Activated naive CD4-positive, alpha-beta T cell treated with Interleukin-2 at 50 U/mL for 16 hours (primary cell): ENCODE measurements at places on chromosomes 2 and 18.

GRCh38 chr2:225100856-225101294 is 58.6 kb upstream of the DOCK10 start:
- DNase-seq, result no peak

GRCh38 chr2:15725101-15725781 is 133.6 kb downstream of the DDX1 start:
- DNase-seq, result no peak

DNA sequence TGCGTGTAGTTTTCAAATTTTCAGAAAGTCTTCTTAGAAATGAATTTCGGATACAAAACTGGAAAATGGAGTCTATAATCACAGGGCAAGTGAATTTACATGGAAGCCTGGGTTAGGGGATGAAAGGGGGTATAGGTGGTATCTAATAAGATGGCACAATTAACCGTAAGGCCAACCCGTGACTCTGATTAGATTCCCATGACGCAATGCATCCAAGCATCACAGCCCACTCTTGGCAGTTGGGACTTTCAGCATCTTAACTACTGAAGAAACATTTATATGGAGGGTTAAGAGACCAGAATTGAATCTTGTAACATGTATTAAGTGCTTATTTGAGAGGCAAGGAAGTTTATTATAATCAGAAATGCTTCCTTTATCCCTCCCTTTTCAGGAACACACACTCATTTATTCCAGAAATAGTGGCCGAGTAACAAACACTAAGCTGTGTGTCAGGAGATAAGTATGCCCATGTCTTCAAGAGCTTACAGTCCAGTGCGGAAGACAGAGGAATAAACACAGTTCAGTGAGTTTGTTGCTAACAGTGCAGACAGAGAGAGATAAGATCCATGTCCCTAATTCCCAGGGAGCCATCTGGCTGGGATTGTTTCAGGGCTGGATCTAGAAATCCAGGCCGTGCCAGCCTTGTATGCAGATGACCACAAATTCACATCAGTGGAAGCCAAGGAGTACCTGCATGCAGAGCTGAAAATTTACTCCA is 151.2 kb downstream of the ANTXR1 start:
- DNase-seq, result no peak

DNA sequence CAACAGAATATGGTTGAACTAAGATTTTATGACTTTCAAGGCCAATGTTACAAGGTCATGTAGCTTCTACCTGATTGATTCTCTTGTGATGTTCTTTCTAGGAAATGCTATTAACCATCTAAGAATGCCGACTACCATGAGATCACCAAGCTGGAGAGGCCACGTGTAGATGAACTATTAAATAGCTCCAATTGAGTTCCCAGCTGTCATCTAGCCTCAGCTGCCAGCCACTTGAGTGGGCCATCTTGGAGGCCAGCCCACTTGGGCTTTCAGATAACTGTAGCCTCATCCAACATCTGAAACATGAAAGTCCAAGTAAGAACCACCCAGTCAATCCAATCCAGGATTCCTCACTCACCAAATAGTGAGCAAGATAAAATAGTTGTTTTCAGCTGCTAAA is 376.9 kb upstream of the TMEFF2 start:
- DNase-seq, result no peak

GRCh38 chr18:75364512-75365253 is 62.8 kb downstream of the SMIM21 start:
- no peak for DNase-seq

- DNase-seq, result no peak
These were observed 46.2 kb upstream of the NABP1 start for GRCh38 chr2:191631754-191632153.
